ENCODE measurements at places on chromosomes 3 and 15.

DNA sequence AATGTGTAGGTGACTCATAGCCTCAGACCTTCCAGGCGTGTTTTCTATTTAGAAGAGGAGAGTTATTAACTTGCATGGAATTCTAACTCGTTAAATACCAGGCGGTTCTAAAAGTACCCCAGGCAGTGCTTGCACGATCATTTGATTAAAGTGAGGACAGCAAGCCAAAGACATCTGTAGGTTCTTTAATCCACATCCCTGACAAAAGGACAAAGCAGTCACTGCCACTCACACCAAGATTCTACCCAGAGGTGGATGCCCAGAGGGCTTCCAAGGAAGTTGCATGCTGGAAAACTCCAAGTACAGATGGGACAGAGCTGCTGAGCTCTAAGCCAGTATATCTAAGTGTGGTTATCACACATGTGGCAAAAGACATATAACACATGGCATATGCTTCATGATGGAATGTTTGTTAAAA lies 372.1 kb downstream of the ROBO2 start:
- no peak for DNase-seq

DNA sequence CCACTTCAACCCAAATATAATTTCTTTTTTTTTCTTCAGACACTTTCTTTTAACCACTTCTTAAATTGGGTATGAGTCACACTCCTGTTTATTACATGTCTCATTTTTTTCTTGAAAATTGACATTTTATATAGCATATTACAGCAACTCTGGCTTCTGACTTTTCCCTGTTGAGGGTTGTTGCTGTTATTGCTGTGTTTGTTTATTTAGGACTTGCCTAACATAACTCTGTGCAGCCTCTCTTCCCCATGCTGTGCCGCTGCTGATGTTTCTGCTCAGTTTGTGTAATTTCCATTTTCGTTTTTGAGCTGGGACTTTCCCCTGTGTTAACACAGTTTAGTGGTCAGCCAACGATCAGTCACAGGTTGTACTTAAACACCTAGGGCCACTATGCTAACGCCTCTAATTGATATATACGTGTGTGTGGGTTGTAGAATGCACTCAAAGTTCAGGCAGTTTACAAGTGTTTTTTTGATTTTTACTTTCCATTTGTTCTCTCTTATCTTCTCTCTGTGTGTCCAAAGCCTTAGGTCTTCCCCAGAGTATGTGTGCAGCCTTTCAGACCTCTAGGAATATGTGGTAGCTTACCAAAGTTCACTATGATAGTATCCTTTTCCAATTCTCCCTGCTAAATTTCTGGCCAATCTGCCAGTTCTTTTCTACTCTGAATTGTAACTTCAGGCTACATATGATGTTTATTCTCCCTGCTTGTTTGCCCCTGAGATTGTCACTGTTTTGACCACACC lies 337.2 kb downstream of the ZBTB20 start:
- DNase-seq: peak; percentile 5

GRCh38 chr3:18888370-18888769 lies 259.9 kb upstream of the KCNH8 start:
- no peak for DNase-seq

DNA sequence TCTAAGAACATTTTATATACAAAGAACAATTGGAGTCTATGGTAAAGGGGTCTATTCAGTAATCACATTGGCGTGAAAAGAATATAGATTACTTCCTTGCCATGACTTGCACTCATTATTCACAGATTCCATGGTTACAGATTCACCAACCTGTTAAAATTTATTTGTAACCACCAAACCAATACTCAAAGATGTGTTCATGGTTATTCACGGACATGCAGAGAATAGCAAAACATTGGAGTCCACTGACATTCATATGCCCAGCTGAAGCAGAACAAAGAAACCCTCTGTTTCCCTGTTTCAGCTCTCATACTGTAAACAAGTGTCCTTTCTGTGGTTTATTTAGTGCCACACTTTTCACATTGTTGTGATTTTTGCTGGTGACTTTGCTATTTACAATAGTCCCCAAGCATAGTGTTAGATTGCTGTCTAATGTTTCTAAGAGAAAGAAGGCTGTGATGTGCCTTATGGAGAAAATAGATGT lies 185.8 kb upstream of the TTC14 start:
- DNase-seq: no peak

GRCh38 chr3:85074003-85074402 lies 115.2 kb downstream of the CADM2 start:
- no peak for DNase-seq

Data from dermis blood vessel endothelial cell (primary cell).